A172 (cell line): ENCODE measurements at places on chromosomes 12 and 14.

DNA sequence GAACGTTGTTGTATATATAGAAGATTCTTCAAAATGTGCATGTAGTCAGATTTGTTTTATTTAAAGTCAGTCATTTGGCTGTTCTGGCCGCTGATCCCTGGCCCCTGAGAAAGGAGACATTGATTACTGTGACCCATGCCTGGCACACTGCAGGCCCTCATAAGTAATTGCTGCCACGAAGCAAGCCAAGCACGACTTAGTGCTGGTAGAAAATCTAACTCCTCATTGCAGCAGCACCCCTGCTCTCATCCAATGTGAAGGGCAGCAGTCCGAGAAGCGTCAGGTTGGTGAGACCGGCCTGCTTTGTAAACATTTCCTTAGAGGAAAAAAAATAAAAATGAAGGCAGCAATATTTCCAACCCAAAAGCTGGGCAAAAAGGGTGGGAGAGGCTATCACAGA, 22.8 kb upstream of the TMTC2 start:
- no peak for DNase-seq

GRCh38 chr12:6813363-6813762, 8.3 kb upstream of the GPR162 start:
- no peak for DNase-seq

DNA sequence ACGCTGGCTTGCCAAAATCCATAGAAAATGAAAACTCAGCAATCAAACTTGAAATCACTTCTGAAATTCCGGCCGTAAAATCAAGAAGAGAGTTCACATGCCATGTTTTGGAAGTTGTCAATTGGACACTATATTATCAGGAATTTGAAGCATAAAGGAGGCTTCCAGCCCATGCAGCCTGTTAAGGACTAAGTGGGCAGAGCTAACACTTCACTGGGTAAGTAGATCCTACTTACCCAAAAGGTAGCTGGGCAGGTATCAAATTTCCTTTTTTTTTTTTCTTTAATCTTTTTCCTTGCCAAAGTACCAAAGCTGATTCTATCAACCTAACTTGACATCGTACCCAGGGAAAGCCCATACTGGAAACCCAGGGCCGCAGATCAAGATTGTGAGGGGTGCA, 71.5 kb upstream of the ARHGAP5 start:
- no peak for DNase-seq

DNA sequence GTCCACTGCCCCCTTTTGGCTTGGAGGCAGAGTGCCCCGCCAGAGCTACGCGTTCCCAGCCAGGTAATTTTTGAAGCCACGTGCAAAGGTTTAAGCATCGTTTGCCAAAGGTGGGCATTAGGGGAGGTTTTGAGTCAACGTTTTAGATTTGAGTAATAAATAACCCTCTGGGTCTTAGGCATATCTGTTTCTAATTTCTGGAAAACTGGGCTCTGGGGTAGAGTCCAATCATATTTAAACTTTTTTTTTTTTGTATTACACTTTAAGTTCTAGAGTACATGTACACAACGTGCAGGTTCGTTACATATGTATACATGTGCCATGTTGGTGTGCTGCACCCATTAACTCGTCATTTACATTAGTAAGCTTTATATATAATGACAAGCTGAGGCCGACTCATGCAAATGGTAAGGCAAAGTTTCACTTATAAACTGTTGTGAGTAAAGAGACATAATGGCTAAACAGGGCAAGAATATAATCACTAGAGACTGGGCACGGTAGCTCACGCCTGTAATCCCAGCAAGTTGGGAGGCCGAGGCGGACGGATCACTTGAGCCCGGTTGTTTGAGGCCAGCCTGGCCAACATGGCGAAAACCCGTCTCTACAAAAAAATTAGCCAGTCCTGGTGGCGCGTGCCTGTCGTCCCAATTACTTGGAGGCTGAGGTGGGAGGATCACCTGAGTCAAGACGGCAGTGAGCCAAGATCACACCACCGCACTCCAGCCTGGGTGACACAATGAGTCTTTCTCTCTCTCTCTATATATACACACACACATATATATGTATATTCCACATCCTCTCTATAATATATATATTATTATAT, 491 bp upstream of the NR2C1 start:
- DNase-seq: no peak

DNA sequence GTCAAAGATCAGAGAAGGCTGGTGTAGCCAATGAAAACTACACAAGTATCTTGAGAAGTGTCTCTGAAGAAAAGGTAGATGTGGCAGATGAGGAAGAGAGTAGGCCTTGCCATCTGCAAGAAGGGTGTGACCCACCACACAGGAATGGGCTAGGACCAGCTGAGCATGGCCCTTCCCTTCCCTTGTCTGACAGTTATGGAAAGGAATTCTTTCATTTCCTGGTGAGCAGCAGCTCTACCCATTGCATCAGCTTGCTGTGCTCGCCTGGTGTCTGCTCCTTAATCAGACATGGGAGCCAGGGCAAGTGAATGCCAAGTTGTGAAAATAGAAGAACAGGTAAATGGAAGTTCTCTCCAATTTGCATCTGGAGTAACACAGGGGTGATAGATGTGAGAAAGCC, 145.2 kb upstream of the KRR1 start:
- peak; percentile 94 for DNase-seq

- DNase-seq: no peak
These were observed 32.4 kb downstream of the CHGA start for GRCh38 chr14:92955381-92955780.

DNA sequence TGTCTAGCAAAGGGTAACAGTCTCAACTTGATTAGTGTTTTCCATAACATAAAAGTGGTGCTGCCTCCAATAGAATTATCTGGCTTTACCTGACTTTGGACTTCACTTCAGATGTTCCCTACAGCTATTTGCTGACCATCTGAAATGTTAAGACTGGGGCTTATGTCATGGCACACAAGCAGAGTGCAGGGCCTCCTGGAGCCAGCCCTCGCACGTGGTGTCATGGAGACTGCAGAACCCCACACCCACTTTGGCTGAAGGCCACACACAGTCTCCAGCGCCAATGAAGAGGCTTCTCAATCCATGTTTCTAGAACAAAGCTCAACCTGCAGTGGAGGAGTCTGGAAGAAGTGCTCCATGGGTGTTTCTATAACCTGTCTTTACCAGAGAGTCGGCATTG, 169.6 kb upstream of the FRMD6 start:
- no peak for DNase-seq

- DNase-seq: no peak
These were observed 56.8 kb downstream of the TMEM132D start for GRCh38 chr12:129847063-129847462.

- no peak for DNase-seq
These were observed 127.6 kb downstream of the GXYLT1 start for GRCh38 chr12:42017051-42017450.

GRCh38 chr12:77592836-77593235, 237.9 kb upstream of the NAV3 start:
- no peak for DNase-seq

- no peak for DNase-seq
These were observed 1137.1 kb downstream of the FSCB start for GRCh38 chr14:43369710-43370564.

DNA sequence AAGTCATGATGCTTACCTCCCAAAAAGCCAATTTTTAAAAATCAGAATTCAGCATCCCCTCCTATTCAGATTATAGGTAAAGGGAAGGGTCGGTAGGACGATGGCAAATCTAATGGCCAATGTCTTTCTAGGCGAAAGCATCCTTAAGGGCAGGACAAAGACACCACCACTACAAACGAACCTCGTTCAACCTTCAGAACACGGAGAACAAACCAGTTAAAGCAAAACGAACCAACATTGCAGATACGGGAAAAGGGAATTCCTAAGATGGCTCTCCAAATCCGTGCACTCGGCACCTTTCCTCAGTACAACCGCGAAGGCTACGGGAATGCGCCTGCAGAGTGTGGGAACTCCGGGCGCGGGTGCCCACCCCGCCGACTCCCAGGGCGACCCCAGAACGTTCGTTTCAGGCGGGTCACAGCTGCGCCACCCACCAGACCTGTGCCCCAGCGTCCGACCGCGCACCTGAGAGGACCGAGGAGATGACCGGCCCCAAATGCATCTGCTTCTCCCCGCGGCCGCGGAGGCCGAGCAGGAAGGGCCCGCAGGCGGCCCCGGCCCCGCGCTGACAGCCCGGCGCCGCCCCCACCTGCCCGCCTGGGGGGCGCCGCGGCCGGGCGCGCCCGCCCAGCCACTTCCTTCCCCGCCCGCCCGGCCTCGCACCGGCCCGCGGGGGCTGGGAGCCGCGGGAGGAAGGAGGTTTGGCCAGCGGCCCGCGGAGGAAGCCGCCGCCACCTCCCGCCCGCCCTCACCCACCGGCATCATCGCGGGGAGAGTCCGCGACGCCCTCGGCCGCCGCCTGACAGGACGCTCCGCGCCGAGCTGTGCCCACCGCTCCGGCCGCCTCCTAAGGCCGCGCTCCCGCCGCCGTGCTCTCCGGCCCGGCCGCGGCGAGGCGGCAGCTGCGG, 578 bp downstream of the PPP1R13B start:
- DNase-seq: peak; percentile 3

DNA sequence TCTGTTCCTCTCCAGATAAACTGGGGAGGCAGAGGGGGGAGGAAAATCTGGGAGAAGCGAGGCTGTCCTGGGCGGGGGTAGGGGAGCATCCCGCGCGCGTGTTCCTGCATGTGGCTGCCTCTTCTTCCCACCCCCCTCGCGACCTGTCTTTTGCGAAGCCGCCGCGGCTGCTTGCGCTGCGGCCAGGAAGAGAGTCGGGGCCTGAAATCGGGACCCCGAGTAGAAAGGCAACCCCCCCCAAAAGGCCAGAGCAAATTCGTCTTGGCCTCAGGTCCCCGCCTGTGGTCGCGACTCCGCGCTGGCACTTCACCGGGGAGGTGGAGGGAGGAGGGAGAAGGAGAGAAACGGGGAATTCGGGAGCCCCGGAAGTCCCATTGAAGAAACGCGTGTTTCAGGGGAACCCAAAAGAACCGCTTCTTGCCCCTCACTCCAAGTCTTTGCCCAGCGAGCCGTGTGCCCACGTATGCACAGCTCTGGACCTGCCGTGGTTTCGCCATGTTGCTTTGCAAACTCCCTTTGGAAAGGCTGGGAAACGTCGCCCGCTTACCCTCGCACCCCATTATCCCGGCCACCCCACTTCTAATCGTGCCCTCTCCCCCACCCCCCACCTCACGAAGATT, 944 bp downstream of the CCND2 start:
- no peak for DNase-seq

DNA sequence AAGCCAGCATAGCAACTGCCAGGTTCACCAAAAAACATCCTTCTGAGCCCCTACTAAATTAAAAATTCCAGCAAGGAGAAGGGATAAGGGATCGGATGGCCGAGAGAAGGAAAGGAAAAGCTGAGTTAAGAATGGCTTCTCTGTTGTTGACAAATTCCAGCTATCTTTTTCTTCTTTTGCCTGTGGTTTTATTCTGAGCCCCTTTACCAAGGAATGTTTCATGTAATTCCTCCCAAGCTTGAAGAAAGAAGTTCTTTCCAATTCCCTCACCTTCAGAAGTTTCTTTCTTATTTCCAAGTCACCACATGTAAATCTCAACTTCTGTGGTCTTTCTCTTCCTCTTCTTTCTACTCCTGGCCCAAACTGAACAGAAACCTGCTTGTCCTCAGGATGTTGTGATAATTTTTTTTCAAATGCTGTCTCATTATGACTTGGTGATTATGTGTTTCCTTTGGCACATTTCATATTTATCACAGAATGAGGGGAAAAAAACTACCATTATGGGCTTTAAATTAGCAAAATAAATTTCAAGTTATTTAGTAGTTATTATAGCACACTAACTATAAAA, 40.0 kb downstream of the FGD6 start:
- no peak for DNase-seq

DNA sequence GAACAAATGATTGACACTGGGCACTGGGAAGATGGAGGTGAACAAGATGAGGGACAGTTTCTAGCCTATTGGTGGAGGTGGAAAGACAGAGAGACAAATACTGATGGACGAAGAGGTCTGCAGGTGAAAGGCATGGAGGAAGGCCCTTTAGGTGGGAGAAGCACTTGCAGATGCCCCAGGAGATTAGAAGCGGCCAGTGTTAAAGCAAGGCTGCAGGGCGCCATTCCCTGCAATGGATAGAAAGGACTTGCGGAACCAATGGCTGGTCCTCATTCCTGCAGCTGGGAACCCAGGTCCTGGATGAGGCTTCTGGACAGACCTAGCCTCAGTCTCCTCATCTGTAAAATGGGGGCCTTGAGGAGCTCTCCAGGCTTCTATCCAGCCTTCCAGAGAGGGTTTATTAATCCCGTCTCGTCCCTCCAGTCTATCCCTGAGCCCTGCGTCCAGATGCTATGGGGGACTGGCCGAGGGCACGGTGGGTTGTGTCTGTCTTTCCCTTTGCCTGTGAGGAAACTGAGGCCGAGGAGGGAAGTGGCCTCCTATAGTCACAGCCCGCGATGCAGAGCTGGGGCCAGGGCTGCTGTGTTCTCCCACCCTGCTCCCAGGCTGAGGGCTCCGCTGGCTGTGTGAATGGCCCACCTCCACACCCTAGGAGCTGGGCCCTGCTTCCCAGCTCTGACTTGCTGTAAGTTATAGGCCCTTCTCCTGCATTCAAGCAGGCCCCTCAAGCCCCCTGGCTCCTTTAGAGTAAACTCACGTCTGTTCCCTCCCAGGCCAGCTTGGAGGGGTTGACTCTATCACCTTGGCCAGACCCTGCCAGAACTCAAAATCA, 33.0 kb downstream of the CYP46A1 start:
- DNase-seq: no peak

DNA sequence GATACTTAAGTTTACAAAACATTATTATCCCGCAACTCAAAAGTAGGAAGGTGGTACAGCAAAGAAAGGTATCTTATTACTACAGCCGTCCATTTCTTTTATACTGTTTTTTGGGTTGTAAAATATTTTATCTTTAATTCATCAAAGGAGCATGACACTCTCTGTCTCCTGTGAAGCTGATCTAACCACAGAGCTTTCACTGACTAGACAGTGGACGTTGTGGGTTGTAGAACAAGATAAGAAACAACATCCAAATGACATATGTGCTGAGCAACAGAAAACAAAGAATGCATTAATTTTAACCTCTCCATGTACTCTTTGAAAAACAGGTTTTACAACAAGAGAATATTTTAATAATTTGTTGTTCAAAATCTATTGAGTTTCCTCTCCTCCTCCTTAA, 195.9 kb upstream of the FBXO33 start:
- no peak for DNase-seq

DNA sequence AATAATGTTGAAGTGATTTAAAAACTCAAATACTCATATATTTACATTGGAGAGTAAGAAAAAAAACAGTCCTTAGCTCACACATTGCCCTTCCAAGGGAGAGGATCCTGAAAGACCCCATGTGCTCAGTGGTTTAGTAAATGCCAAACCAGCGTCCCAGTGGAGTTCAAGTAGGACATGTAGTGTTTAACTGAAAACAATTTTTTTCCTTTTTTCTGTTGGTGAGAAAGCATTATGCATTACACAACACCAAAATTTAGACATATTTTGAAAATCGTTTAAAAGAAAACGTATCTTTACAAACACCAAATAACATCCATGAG, 33.6 kb downstream of the UBR7 start:
- no peak for DNase-seq

DNA sequence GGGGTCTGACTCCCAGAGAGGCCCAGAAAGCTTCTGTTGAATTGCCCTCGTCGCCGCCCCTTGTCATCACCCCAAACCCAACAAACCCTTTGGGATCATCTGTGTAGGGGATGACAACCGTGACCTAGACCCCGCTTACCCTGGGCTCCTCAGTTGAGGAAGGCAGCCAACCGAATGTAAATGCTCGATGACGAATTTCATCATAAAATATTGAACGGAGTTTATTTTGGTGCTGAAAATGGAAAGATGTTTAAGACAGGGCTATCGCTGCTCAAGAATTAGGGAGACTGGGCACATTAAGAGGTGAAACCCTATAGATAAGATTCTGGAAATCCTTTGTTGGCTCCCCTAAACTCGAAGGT, 512 bp downstream of the ACTR10 start:
- DNase-seq: no peak
